ENCODE measurements at places on chromosomes 4 and X.

DNA sequence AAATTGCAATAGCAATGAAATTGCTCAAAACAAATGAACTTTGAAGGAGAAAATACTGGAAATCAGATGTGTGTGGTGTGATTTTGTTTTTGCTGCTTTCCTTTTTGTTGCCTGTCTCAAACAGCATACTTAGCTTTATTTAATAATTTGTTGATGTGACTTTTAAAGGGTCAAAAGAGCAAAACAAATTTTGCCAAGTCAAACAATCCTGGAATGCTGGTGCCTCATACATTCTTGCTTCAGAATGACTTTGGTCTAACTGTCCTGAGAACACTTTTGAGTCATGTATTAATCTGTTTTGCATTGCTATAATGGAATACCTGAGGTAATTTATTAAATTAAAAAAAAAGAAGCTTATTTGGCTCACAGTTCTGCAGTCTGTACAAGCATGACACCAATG, 3.4 kb downstream of the PF4V1 start:
- no peak for DNase-seq

GRCh38 chr4:22668301-22668700, 24.4 kb upstream of the GBA3 start:
- no peak for DNase-seq

DNA sequence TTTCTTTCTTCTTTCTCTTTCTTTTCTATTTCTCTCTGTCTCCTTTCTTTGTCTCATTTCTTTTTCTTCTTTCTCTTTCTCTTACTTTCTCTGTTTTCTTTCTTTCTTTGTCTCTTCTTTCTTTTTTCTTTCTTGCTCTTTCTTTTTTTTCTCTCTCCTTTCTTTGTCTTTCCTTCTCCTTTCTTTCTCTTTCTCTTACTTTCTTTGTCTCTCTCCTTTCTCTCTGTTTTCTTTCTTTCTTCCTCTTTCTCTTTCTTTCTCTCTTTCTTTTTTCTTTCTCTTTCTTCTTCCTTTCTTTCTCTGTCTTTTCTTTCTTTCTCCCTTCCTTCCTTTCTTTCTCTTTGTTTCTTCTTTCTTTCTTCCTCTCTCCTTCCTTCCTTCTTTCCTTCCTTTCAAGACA, 184.8 kb downstream of the CRLF2 start:
- DNase-seq: no peak

GRCh38 chr4:165751882-165752281, 121.2 kb upstream of the TLL1 start:
- no peak for DNase-seq

DNA sequence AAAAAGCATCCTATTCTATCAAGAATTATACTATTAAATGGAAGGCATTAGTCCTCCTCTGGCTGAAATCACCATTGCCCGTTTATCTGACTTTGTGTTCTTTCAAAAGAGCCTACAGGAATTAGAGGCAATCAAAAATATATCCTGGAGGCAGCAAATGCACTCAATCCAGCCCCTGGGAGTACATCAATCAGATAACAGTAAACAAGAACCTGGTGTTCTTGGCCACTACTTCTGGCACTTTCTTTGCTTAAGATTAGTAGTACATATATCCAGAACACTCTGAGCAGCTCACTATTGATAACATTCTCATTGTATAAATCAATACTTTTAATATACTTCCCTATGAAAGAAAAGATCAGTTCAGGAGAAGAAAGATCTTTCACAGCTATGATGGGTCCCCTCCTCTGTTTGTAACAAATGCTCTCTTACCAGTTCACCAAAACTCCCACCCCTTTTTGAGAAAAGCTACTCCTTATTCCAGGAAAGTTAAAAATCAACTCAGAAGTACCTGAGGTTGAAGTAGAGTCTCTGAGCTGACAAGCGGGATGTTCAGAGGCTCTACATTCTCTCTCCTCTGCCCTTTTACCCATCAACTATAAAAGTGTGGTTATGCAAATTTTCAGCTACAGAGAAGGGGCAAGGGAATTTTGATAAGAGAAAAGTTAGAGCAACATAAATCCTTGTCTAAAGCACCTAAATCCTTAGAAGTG, 176.0 kb downstream of the COX18 start:
- no peak for DNase-seq

GRCh38 chrX:100819534-100819836, 706 bp upstream of the CSTF2 start:
- peak; percentile 2 for DNase-seq

GRCh38 chrX:55074851-55075467, at the start of gene PAGE2B:
PAGE2B (plus strand) TSS chrX:55075030; CDS start chrX:55076042, 1,012 bp downstream.
- no peak for DNase-seq

- DNase-seq: no peak
Measured at GRCh38 chrX:150094996-150095395, 156.7 kb upstream of the EOLA2 start.

- no peak for DNase-seq
Measured at GRCh38 chr4:176444741-176445140, 125.0 kb downstream of the SPCS3 start.

DNA sequence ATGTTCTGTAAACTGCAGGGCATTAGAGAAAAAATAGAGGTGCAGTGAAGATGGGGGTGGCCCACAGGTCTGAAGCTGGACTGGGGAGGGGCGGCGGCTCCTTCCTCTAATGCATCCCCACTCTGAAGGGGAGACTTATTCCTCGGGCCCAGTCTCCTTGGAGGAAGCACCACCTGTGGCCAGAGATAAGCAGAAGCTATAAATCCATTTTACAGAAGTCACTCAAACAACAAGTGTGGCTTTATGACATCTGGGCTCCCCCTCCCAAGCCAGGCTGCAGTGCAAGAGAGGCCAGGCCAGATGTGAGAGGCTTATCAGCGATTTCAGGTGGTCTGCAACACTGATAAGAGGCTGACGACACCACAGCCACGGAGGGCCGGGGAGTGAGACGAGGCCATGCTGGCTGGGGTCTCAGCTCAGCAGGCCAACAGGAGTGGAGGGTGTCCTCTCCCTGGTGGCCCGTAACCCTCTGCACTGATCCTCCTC, 15.8 kb downstream of the CYTL1 start:
- no peak for DNase-seq

GRCh38 chrX:13690836-13691235, 1.9 kb downstream of the RAB9A start:
- no peak for DNase-seq

GRCh38 chr4:16884673-16885460, 13.6 kb downstream of the LDB2 start:
- DNase-seq: no peak

DNA sequence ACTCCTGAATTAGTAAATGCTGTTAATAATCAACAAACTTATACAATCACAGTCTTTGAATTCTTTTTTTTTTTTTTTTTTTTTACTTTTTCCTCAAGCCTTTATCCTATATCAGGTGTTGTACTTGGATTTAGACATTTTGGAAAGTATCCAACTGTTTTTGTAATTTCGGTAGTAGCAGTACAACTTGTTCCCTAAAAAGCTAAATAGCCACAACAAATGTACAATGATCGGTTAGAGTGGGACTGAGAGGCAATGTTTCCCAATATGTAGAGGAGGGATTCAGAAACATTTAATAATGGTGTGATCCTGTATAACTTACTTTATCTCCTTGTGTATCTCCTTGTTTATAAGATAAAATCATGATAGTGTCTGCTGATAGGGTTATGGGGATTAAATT, 343.1 kb downstream of the GRID2 start:
- no peak for DNase-seq

GRCh38 chr4:124206779-124207605, 505.5 kb downstream of the ANKRD50 start:
- DNase-seq: no peak

DNA sequence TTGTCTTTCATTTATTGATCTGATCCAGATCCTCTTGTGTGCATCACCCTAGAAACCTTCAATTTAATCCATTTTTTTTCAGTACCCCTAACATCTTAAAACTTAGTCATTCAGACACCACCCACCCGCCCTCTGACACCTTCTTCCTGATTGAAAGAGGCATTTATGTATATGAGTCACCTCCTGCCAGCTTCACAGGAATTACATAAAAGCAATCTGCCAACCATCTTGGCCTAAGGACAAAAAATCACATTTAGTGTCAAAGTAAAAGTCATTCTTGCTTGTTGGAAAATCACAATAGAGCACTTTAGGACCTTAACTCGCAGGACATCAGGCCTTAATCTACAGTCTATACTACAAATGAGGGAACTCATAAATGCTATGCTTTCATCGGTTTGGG, 52.1 kb downstream of the NDST3 start:
- no peak for DNase-seq

GRCh38 chr4:13984991-13985800, 357.7 kb upstream of the BOD1L1 start:
- DNase-seq: no peak

- no peak for DNase-seq
Measured at GRCh38 chrX:132692526-132692925, 203.7 kb upstream of the MBNL3 start.

GRCh38 chr4:147586032-147586431, 31.2 kb upstream of the TMEM184C start:
- no peak for DNase-seq

- DNase-seq: no peak
Measured at GRCh38 chrX:70636218-70636617, 191.6 kb downstream of the DLG3 start.
